ENCODE measurements at places on chromosomes 2 and 18. TPM values are rescaled to one million over a fixed set of nuclear protein-coding genes. Genes with fewer than 3 reads are reported as not detected.

The FBXO41 gene
- total RNA-seq: 0.51 TPM

DNA sequence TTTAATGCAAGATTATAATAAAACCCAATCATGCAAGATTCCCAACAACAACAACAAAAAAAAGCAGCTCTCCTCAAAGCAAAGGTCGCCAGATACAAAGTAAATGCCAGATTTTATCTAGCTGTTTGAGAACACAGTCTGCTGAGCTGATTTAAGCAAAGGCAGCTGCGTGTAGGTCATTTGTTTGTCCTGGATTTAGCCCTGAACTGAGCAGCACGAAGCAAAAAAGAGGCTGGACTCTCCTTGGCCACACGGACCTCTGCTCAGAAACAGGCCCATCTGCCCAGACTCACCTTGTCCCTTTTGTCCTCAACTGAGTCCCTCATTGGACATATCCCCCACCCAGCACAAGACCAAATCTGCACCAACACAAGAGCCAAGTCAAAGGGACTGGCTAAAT lies 91.5 kb downstream of the PID1 start:
- DNase-seq: no peak

GRCh38 chr2:177287814-177288213 lies 23.3 kb upstream of the NFE2L2 start:
- DNase-seq: no peak

GRCh38 chr2:218267259-218267658 lies 2.7 kb downstream of the AAMP start:
- DNase-seq: peak; percentile 21

DNA sequence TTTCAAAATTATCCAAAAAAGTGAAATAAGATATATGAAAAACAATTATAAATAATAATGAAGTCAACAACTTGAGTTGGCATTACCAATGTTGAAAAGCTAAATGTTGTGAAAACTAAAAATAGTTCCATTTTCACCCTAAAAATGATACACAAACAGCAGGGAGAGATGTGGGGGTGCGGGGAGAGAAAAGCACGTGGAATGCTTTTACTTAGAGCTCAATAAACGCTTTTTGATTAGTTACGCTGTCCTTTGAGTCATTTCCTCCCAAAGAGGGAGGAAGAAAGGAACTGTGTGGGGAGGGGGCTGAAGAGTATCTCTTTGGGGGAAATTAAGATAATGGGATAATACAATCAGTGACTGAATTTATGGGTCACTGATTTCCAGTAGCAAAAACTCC lies 29.2 kb downstream of the ZNF521 start:
- DNase-seq: no peak

DNA sequence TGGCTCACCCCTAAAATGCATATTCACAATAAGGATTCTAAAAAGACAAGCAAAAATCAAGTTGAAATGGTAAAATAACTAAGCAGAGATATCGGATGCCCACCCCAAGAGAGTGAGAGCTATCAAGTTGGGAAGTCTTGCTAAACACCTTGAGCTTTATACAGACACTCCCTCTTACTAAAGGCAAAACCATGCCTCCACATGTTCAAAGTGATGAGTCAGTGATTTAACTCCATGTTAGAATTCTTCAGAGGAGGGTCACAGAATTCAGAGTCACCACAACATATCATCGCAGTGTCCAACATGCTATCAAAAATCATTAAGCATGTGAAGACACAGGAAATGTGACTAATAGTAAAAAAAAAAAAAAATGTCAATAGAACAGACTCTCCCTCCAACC lies 20.6 kb upstream of the ST8SIA3 start:
- DNase-seq: no peak

GRCh38 chr2:186522450-186522849 lies 36.4 kb downstream of the ZC3H15 start:
- no peak for DNase-seq

GRCh38 chr2:109342256-109342850 lies 213.3 kb downstream of the SH3RF3 start:
- no peak for DNase-seq

- DNase-seq: no peak
Observed at GRCh38 chr2:101007415-101008345, 5.6 kb downstream of the RPL31 start.

DNA sequence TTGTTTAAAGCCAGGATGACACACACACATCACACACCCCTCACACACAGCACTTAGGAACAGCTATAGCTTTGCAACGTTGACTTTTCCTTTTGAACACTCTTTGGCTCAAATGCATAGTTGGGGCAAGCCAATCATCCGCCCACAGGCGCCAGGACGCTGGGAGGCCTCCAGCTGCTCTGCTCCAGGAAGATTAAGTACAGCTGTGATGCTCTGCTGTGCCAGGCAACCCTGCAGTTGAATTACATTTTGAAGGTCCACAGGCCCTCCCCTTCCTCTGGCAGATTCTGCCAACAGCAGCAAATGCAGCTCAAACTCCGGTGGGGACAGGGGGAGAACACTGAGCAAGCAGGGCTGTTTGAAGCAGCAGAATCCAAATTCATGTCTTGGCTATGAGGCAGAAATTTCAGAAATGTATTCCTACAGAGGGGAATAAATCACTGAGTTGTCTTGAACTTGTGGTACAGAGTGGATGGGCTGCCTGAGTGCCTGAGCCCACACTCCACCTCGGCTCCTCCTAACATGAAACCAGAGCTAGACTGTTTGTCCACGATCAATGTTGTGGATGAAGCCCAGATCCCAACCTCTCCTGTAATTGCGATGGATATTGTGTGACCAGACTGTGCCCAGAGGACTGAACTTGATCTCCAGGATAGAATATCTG lies 86.5 kb upstream of the PPP1CB start:
- peak; percentile 86 for DNase-seq

- DNase-seq: no peak
Observed at GRCh38 chr2:29526587-29527586, 394.5 kb downstream of the ALK start.

Measured in Right ventricle myocardium superior (tissue), 1 donor.